ENCODE measurements at places on chromosomes 16 and 17.

DNA sequence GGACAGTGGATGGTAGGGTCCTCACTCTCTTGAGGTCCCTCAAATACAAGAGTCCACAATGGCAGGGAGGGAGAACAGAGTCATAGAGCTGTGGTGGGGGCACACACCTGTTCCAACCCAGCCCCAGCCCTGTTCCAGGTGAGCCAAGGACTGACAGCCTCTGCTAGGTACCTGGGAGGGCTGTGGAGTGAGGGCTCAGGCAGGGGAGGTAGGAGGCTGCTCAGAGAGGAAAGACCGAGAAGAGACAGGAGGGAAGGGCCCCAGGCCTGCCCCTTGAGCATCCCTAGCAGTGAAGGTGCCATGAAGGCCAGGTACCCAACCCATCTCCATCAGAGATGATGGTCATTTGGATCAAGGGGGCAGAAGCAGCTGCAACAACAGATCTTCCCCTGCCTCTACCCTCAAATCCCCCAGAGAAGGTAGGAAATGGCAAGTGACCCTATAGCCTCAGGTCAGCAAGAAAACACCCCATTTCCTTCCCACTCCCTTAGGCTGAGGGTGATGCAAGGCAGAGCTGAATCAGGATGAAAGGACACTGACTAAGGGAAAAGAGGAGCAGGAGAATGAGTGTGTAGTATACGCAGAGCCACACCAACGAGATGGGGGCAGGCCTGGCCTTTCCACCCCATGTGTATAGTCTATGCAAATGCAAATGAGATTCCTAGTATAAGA, 28.6 kb downstream of the CD300LG start:
- peak; percentile 8 for DNase-seq

DNA sequence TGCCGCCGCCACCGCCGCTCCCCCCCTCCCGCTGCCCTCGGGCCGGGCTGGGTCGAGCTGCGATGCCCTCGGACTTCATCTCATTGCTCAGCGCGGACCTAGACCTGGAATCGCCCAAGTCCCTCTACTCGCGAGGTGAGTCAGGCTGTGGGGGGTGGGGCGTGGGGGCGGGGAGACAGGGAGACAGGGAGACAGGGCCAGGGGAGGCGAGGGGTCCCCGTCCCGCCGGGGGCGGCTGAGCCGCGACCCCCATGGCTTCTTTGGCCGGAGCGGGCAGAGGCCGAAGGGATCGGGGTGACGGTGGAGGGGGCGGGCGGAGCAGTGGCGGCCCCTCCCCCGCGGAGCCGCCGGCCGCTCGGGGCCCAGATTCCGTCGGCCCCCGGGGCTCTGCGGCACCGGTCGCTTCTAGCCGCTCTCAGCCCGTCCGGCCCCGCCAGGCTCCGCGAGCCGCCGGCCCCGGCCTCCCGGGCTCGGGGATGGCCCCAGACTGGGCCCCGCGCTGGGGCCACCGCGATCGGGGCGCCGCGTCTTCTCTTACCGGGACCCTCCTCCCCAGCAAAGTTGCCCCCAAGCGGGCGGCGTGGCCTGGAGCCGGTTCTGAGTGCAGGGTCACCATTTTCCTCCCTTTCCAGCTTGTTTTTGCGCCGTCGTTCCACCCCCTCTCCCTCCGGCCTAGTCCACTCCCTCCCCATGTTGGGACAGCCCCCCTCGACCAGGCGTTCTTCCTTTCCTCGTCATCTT, 644 bp downstream of the NFAT5 start:
- DNase-seq: peak; percentile 83

GRCh38 chr16:74909665-74910064, 75.3 kb downstream of the WDR59 start:
- DNase-seq: no peak

GRCh38 chr17:47821031-47821423, 567 bp downstream of the OSBPL7 start:
- DNase-seq: peak; percentile 66

DNA sequence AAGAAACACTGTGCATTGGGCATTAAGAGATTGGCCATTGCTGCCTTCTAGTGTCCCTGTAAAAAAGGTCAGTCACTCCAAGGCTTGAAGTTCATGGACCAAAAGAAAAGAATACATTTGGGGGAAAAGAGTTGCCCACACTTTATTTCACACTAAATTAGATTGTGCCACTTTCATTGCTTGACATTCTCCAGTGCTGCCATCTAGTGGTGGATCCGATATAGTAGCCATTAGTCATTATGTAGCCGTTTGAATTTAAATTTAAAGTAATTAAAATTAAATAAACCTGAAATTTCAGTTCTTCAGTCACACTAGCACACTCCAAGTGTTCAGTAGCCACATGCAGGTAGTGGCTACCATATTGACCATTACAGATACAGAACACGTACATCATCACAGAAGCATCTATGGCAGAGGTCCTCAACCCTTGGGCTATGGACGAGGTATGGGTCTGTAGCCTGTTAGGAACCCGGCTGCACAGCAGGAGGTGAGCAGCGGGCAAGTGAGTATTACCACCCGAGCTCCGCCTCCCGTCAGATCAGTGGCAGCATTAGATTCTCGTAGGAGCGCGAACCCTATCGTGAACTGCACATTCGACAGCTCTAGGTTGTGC, 21.9 kb upstream of the CDH5 start:
- no peak for DNase-seq

- DNase-seq: no peak
These were observed 424.9 kb downstream of the SOX9 start for GRCh38 chr17:72545766-72546165.

DNA sequence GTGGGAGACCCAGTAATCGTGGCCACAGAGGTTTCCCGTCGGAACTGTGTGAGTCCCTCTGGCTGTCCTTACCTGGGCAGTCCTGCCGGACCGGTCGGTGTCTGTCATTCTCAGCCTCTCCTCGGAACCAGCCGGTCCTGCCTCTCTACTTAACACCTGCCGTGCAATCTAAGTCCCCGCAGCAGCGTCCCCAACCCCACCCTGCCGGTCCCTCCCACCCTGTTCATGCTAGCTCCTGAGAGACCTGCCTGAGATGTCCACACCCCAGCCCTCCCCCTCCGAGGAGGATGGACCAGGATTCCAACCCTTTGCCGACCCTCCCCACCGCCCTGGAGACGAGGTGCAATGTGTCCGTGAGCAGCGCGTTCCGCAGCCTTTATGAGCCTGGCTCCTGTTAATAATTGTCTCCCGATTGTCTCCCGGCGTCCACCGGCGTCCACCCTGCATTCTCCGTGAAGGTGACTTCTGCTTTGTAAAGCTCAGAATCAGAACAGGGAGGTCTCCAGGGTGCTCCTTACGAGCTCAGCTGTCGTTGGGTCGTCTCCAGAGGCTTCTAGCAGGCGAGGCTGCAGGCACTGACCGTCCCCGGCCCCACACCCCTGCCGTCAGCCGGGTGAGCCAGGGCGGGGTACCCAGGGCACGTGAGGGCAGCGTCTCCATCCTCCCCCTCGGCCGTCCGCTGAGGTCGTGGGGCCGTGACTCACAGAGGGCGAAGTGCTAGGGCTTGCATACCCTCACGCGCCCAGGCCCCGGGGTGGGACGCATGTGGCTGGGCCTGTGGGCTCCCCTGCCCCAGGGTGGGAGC, 10.1 kb downstream of the METRNL start:
- DNase-seq: peak; percentile 66

DNA sequence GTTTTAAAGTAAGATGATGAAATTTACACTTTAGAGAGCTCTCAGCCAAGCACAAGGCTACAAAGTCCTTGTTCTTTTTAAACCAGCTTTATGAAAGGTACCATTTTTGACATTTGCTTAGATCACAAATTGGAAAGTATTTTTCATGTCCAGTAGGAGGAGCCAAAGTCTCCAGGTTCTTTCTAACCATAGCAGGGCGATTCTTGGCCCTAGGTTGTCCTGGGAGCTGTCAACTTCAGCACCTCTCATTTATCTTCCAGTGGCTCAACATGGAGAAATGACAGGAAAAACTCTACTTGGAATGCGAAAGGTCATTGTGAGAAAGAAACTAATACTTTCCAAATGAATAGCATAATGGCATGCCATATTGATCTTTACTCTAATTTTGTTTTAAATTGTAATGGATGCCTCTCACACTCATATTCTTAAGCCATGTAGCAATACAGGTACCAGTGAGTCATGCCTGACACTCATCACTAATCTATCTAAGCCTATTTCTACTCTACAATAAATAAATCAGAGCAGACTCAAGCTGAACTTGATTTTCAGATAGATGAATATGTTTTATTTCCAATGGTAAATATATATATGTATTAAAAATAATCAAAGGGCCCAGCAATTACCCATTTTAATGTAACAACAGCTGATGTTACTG, 919.1 kb upstream of the EEF2KMT start:
- DNase-seq: peak; percentile 86

DNA sequence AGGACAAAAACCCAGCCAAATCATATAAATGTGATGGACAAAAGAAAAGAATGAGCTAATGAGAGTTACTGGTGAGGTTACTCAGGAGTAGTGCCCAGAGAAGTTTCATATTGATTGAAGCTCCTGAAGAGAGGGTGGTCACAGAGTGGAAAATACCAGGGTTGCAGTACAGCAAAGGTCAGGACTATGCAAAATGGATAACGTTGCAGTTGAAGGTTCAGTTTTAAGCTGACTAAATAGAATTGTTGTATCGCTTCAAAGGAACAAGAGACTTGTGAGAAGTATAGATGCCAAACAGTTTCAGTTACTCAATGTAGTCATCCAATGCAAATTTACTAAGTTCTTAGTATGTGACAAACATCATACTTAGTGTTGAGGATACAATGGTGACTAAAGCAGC, 47.1 kb downstream of the ABCA8 start:
- DNase-seq: no peak

GRCh38 chr17:31309556-31309955, 4.3 kb downstream of the EVI2B start:
- DNase-seq: no peak

- DNase-seq: no peak
These were observed 74.5 kb upstream of the HSBP1 start for GRCh38 chr16:83733301-83733700.

DNA sequence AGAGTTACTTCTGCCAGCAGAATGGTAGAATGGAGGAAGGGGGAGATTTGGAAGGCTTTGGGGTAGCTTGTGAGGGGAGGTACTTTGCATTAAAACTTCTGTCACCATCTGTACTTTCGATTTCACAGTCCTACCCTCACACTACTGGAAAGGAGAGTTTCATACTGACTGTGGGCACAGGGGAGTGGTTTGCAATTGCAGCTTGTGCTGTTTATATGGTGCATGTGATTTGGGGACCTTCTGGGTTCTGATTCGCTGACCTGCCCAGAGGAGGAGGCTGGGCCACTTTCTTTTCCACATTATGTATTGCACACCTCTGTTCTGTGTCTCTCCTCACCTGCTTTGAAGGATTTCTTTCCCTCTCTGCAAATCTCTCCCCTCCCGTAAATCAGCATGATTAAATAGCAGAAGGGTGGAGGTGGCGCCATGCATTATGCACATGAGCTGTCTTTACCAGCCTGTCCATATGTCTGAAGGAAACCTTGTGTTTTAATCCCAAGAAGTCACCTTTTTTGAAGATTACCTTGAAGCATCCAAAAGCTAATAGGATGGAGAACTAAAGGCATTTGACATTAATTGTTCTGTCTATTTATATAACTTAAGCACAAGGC, 90.9 kb downstream of the RBFOX1 start:
- no peak for DNase-seq

DNA sequence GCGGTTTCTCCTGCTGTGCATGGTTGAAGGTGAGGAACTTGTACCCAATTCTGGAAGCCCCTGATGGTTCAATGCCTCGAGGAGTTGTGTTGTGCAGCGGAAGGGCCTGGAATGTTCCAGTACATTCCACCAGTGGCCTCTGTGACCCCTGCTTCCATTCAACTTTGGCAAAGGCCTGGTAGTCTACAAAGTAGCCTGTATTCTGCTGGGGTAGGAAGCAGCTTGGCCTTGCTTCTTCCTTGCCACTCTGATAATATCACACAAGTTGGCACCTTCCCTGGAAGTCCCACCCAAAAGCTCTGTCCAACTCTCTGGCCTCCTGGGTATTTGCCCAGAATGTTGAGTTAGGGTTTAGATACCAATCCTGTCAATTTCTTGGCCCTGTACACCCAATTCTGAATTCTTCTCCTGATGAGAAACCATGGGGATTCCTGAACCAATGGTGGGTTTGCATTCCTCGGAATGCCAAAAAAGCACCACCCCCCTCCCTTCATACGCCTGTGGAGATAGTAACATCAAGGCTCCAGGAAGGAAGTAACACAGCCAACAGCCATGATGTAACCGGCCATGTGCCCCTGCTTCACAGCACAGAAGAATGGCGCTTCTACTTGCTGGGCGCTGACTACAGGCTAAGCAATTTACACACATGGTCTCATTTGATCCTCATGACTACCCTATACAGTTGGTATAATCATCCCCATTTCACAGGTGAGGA, 11.8 kb upstream of the FAM117A start:
- no peak for DNase-seq

DNA sequence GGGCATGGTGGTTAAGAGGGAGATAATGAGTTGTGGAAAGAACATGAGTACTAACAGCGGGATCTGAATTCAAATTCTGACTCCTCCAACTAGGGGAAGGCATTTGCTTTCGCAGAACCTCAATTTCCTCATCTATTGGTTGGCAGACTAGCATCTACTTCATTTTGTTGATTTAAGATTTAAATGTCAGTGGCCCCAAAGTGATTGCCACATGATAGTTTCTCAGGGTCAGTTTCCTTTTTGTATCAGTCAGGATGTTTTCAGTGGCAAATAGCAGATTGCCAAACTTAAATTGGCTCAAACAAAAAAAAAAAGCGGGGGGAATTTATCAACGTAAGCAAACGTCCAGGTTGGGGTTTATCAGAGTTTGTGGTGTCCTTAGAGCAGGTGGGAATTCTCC, 25.1 kb upstream of the NOS2 start:
- no peak for DNase-seq

GRCh38 chr16:27228045-27228444, 24.7 kb downstream of the KDM8 start:
- peak; percentile 39 for DNase-seq

GRCh38 chr17:74769856-74770497, 6.2 kb downstream of the NAT9 start:
- no peak for DNase-seq

DNA sequence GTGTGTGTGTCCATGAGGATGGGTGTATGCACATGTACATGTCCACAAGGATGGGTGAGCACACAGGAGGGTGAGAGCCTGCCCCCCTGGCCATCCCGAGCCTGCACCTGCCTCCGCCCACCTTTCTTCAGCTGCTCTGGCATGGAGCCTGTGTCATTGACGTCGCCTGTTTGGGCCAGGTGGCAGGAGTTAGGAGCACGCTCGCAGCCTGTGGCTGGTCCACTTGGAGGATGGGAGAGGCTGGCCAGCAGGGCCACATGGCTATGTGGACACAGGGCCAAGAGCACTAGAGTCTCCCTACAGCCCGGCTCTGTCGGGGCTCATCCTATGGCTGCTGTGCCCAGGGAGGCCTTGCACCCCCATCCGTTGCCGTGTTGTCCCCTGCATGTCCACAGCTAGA, 21.4 kb downstream of the BAHCC1 start:
- DNase-seq: no peak

Data from H7 (cell line).